GM12891 (cell line): ENCODE measurements at places on chromosomes 3 and 15.

DNA sequence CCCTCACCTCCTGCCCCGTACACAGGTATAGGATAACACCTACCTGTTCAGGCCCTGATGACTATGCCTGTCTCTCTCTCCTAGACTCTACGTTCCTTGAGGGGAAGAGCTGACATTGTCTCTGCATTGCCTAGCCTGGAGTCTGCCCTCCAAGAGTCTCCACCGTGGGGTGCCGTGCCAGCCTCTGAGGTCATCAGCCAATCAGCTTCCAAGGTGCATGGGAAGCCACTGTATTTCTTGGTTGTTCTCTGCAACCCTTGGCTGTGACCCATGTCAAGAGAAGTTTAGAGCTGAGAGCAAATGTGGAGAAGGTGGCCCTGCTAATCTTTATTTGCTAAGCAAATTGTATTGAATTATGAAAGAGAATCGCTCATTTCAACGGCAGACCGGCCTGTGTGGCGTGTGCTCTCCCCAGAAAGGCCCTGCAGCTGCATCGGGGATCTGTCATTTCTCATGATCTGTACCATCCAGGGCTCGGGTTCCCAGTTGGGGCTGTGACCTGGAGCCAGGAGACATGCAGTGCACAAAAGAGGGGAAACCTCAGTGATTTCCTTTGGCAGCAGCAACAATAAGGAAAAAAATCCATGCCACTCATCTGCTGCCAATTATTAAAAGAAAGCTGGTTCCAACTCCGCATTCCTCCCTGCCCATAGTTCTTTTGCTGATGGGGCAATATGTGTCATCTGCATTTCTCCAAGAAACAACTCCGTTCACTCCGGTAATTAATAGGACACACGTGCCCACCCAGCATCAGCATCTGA is 182.2 kb downstream of the MEGF11 start:
- no peak for DNase-seq

- no peak for DNase-seq
Measured at GRCh38 chr15:72175186-72176044, 22.2 kb downstream of the GRAMD2A start.

DNA sequence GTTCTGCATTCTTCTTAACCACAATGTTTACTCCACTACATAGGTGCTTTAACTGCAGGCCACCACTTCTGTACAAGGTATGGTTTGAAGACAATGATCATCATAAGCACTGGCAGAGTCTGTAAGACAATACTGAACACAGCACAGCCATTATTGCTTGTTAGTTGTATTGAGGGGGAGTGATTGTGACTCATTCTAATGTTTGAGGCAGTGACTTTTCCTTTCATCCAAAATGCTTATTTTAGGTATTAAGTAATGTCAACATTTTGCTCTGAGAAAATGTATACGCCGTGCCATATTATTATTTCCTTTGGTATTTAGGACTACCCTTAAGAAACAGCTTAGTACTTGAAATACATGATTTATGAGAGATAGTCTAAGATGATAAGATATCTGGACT is 618.2 kb upstream of the ZNF717 start:
- DNase-seq: no peak

GRCh38 chr3:56887402-56888025 is 85.8 kb upstream of the ARHGEF3 start:
- no peak for DNase-seq

GRCh38 chr15:36882487-36883131 is 217.7 kb downstream of the MEIS2 start:
- no peak for DNase-seq

DNA sequence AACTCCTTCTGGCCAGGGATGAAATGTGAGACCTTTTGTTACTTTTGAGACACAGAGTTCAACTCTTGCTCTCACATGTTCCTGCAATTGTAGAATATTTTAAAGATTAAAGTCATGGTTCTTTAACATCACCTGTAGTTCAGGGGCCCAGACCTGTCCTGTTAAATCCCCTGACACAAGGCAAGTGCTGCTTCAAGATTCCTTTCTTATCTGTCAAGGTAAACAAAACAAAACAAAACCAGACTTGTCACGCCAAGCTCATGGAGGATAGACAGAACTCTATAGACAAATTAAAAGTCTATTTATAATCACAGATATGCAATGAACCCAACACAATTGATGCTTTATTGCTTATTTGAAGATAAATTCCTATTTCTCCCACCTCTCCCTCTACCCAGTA is 48.6 kb upstream of the NEDD4 start:
- DNase-seq: no peak

- DNase-seq: no peak
Measured at GRCh38 chr3:85193565-85193964, 234.8 kb downstream of the CADM2 start.

DNA sequence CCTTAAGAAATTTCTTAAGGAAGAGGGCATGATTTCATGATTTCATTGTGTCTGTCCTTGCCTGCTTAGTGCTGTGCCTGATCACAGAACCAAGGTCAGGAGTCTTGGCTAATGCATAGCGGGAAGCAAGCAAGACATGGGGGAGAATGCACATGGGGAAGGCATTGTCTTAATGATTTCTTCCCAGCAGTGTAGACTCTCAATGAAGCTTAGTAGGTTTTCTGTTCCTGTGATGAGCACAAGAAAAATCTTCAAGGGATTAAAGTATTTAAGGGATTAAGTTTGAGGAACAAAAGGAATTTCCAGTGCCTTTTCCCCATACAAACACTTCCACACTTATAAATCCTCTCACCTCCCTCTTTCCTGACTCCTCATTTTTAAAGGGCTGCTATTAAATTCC is 46.9 kb upstream of the SEMA6D start:
- DNase-seq: no peak

GRCh38 chr15:78312536-78312935 is 13.1 kb upstream of the SKIC8 start:
- DNase-seq: no peak
